ENCODE measurements at places on chromosomes 6 and 20.

GRCh38 chr6:137136065-137136464, 37.4 kb downstream of the IL22RA2 start:
- DNase-seq: no peak

GRCh38 chr6:170489836-170490235, 63.3 kb downstream of the PSMB1 start:
- no peak for DNase-seq

GRCh38 chr6:90288404-90288803, 8.2 kb downstream of the BACH2 start:
- no peak for DNase-seq

GRCh38 chr6:50990750-50991446, 172.2 kb downstream of the TFAP2B start:
- DNase-seq: no peak

DNA sequence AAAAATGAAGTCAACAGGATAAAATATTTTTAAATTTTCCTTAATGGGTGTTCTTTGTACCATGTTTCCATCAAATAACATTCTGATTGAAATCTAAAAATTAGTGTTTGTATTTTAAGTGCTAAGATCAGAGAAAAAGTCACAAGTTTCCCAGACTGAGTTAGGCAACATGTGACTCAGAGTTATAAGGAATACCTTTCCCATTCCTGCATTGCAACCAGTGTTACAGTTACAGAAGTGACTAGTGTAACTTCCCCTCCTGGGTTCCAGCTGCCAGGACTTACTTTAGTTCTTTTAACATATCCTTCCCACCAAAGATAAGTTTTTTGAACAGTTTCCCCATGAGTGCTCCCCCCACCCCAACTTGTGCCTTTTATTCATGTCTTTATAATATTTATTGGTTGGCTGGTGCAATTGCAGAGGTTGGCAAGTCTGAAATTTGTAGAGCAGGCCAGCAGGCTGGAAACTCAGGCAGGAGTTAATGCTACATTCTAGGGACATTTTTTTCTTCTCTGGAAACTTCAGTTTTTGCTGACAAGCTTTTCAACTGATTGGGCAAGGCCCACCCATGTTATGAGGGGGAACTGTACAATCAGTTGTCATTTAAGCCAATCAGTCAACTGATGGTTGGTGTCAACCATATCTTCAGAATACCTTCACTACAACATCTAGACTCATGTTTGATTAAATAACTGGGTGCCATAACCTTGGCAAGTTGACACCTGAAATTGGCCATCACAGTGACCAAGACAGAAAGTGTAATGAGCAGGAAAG, 22.9 kb upstream of the ESR1 start:
- no peak for DNase-seq

- no peak for DNase-seq
Observed at GRCh38 chr20:16701296-16701695, 28.5 kb upstream of the SNRPB2 start.

DNA sequence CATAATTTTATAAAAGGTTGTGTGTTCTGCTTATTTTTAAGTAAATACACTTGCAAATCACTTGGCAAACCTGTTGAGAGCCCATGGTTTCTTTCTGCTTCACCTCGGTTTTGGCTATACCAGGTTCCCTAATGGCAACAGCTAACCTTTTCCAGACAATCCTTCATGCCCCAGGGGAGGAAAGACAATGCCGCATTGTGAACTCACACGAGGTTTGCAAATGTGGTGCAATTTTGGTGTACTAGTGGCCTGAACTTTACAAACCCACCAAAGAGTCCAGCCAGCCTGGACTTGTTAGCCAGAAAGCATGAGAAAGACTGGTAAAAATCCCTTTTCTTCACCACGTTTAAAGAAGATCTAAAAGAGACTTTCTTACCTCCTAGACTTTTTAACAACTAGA, 84.8 kb upstream of the SOX4 start:
- DNase-seq: no peak

DNA sequence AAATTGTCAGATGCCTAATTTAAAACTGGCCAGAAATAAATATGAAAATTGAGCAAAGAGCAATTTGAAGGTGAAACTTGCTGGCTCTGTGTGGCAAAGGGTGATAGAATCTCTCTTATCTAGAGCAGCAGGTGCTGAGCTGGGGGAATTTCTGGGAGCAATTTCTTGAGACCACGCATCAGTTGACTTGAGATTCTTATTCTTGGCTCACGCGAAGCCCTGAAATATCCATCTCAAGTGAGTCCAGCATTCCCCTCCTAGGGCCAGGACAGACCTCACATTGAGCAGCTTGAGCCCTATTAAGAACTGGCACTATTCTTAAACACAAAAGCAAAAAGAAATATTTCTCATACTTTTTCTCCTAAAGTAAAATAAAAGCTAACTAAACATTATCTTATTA, 66.3 kb downstream of the MAP7 start:
- no peak for DNase-seq

- DNase-seq: no peak
Observed at GRCh38 chr6:109014606-109015005, 80.0 kb downstream of the SESN1 start.

- no peak for DNase-seq
Observed at GRCh38 chr6:127587875-127588274, 10.9 kb downstream of the C6orf58 start.

- DNase-seq: no peak
Observed at GRCh38 chr6:33981861-33982260, 164.0 kb downstream of the GRM4 start.

DNA sequence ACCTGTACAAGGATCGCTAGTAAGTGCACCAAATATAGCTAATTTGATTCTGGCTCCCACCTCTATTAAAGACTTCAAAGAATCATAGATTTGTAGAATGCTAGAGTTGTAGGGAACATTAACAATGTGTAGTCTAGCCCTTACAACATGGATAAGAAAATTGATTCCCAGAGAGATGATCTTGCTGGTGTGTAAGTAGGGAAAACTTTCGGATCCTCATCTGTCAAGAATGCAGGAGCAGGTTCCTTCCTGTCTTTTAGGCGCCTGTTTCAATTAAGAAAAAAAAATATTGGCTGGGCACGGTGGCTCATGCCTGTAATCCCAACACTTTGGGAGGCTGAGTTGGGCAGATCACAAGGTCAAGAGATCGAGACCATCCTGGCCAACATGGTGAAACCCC, 12.3 kb upstream of the RNF39 start:
- no peak for DNase-seq

- no peak for DNase-seq
Observed at GRCh38 chr20:24773751-24774201, 175.3 kb upstream of the CST7 start.

DNA sequence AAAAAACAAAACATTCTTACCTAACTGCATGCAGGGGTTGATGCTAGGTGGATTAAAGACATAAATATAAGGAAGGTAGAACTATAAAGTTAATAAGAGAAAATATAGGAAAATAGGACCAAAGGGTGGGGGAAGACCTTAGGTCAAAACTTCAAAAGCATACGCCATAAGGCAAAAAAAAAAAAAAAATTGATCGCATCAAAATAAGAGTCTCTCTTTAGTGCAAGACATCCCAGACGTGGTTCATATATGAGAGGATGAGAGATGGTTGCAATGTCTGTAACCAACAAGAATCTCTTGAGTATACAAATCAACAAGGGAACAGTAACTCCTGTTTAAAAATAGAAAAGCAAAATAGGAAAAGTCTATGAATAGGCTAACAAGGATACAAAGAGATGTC, 8.5 kb downstream of the BAG2 start:
- no peak for DNase-seq

DNA sequence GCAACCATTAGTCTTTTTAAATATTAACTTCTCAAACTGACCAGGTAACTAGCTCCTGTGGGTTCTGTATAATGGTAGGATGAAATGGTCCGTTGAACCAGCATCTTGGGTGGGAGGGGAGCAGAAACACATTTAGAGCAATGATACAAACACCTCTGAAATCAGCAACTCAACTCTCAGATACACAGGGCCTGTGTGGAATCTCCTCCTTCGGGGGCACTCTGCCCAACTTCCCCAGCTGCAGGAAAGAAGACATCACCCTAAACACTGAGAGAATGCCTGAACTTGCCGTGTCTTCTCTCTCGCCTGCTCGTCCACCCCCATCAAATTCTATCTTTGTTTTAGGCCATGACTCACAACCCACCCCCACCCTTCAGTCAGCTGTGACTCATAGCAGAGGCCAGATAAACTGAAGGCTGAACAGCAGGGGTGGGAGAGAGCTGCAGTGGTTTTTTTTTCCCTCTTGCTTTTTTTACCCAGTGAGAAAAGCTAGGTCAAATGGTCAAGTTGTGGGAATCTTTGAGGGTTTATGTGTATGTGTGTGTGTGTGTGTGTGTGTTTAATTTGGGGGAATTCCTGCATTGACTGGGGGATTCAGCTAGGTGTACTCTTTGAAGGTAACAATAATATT, 593.4 kb upstream of the JAG1 start:
- peak; percentile 32 for DNase-seq

GRCh38 chr20:37335642-37336368, 10.1 kb upstream of the SRC start:
- DNase-seq: no peak

GRCh38 chr6:24064106-24064505, 61.9 kb upstream of the NRSN1 start:
- DNase-seq: no peak

GRCh38 chr6:103236923-103237322, 1622.8 kb downstream of the HACE1 start:
- DNase-seq: no peak

DNA sequence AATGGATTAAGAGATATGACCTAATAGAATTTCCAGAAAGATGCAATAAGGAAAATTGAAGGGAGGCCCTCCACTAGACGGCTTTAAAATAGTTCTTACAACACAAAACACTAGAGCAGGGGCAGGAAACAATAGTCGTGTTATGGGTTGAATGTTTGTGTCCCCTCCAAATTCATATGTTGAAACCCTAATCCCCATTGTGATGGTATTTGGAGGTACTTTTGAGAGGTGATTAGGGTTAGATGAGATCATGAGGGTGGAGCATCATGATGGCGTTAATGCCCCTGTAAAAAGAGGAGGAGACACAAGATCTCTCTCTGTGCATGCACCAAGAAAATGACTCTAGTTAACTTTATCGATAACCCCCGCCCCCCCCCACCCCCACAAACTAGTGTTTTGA, 104.0 kb upstream of the HMGN3 start:
- no peak for DNase-seq

Measured in anterior cingulate cortex (tissue), 58 donors.